HT-29 (cell line): ENCODE measurements at places on chromosomes 2 and 18. TPM values are rescaled to one million over a fixed set of nuclear protein-coding genes. Genes with fewer than 3 reads are reported as not detected.

Gene FAP
- not detected in 2 replicates for total RNA-seq

Gene SERPINB4
- total RNA-seq = not detected in 2 replicates

Gene ZNF396
- 0.03 TPM in 1 of 2 replicates, not detected in the other for total RNA-seq

Gene IL36B
- total RNA-seq = not detected in 2 replicates

Gene ALLC
- total RNA-seq = not detected in 2 replicates

Gene PASK
- 13.4 and 15.9 TPM in 2 replicates for total RNA-seq

Gene KYNU
- 1.1 and 1.2 TPM in 2 replicates for total RNA-seq

Gene DCTN1
- total RNA-seq = 48.7 and 52.5 TPM in 2 replicates

Gene EVA1A
- not detected in 2 replicates for total RNA-seq

Gene MYO1B
- 2.0 and 2.5 TPM in 2 replicates for total RNA-seq

Gene GALNT14
- total RNA-seq = 58.8 and 68.4 TPM in 2 replicates

Gene MOB4
- 15.3 and 17.9 TPM in 2 replicates for total RNA-seq

Gene CYP27A1
- 1.4 and 2.4 TPM in 2 replicates for total RNA-seq

Gene RUFY4
- not detected in 2 replicates for total RNA-seq

Gene ADGRF3
- 0.16 and 0.28 TPM in 2 replicates for total RNA-seq

Gene IL1RN
- 12.0 and 13.3 TPM in 2 replicates for total RNA-seq

Gene XDH
- 0.28 and 0.81 TPM in 2 replicates for total RNA-seq

Gene MC2R
- total RNA-seq = not detected in 2 replicates

Gene SUMO1
- total RNA-seq = 67.3 and 69.5 TPM in 2 replicates
